Smooth muscle cell of the coronary artery (primary cell): ENCODE measurements at places on chromosomes 5 and 9. TPM values are rescaled to one million over a fixed set of nuclear protein-coding genes. Genes with fewer than 3 reads are reported as not detected.

The GALNT12 gene
- total RNA-seq: 2.2 and 13.6 TPM in 2 replicates

The GLRA1 gene
- not detected in 2 replicates for total RNA-seq

The CARD9 gene
- total RNA-seq: 0.53 and 0.59 TPM in 2 replicates

The CCNJL gene
- total RNA-seq: 0.23 and 1.6 TPM in 2 replicates

The DMRTA1 gene
- total RNA-seq: 0.12 and 0.30 TPM in 2 replicates

The PHYHD1 gene
- 6.1 and 15.3 TPM in 2 replicates for total RNA-seq

The FOXD4L3 gene
- 0.08 TPM in 1 of 2 replicates, not detected in the other for total RNA-seq

The ATP10B gene
- total RNA-seq: under 0.01 TPM in 1 of 2 replicates, not detected in the other

The ELAVL2 gene
- under 0.01 and 0.47 TPM in 2 replicates for total RNA-seq

The CD72 gene
- total RNA-seq: 0.30 and 3.5 TPM in 2 replicates

The ADGRD2 gene
- not detected in 2 replicates for total RNA-seq

The GARIN3 gene
- total RNA-seq: not detected in 2 replicates

The MRRF gene
- 17.2 and 29.2 TPM in 2 replicates for total RNA-seq

The GBGT1 gene
- total RNA-seq: 3.5 and 7.7 TPM in 2 replicates
